NCI-H1417 (cell line): ENCODE measurements at places on chromosomes 11 and 22.

- no peak for DNase-seq
These were observed 791.1 kb downstream of the NTM start for GRCh38 chr11:132161403-132162078.

GRCh38 chr11:116275635-116276034 is 497.2 kb downstream of the BUD13 start:
- no peak for DNase-seq

GRCh38 chr22:36419177-36419911 is 31.6 kb upstream of the MYH9 start:
- DNase-seq = no peak

GRCh38 chr22:29014773-29015172 is 46.9 kb downstream of the C22orf31 start:
- DNase-seq = no peak

DNA sequence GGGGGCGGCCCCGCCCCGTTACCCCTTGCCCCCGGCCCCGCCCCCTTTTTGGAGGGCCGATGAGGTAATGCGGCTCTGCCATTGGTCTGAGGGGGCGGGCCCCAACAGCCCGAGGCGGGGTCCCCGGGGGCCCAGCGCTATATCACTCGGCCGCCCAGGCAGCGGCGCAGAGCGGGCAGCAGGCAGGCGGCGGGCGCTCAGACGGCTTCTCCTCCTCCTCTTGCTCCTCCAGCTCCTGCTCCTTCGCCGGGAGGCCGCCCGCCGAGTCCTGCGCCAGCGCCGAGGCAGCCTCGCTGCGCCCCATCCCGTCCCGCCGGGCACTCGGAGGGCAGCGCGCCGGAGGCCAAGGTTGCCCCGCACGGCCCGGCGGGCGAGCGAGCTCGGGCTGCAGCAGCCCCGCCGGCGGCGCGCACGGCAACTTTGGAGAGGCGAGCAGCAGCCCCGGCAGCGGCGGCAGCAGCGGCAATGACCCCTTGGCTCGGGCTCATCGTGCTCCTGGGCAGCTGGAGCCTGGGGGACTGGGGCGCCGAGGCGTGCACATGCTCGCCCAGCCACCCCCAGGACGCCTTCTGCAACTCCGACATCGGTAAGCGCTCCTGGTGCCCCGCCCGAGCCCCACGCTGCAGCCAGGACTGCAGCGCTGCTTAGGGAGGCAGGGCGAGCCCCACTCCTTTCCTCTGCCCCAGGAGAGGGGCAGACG is at the start of gene TIMP3:
TSS of gene TIMP3 (plus strand) at position 169 of the 700 bp plus-strand sequence. CDS start at position 466, 297 bp downstream.
- no peak for DNase-seq

GRCh38 chr11:109789901-109790300 is 303.3 kb upstream of the ZC3H12C start:
- no peak for DNase-seq

DNA sequence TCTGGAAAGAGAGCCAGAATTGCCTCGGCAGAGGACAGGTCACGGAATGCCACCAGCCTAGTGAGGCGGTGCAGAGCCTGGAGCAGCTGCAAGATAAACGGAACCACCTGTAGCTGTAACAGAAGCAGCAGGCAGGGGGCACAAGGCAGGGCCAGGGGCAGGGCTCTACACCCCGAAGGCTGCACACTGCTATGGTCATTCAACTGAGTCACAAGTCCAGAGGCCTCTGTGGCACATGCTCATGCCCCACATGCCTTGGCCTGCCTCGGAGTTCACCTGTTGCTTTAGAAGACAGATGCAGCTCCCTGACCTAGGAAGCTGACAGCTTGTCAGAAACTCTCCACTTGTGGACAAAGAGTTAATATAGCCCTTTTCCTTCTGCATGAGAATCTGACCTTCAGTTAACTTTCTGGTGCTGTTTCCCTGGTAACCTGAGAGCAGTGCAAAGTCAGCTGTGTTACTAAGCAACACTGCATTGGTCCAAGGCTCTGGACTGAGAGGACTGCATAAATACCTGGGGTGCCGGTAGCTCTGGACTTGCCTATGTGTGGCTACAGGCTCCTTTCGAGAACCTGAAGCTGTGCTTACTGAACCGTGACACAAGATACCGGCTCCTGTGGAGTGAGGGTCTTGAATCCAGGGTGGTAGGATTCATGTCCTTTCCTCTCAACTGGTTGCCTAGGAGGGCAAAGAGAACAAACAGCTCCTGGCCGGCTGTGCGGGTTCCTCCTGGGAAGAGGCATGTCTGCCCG is 10.5 kb downstream of the COMMD9 start:
- peak; percentile 66 for DNase-seq

DNA sequence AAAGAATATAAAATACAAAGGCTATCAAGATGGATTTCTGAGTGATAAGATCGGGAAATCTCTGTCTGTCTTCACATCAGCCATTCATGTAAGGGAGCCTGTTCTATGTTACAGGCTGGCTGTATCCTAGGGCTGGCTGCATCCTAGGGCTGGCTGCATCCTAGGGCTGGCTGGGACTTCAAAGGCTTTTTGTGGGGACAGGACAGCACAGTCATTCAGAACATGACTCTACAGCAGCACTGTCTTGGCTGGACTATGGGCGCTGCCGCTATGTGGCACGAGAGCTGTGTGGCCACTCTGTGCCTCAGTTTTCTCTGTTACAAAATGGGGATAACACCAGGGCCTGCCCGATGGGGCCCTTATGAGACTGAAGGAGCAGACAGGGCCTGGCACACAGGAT is 10.2 kb downstream of the ADAMTS8 start:
- DNase-seq = no peak

DNA sequence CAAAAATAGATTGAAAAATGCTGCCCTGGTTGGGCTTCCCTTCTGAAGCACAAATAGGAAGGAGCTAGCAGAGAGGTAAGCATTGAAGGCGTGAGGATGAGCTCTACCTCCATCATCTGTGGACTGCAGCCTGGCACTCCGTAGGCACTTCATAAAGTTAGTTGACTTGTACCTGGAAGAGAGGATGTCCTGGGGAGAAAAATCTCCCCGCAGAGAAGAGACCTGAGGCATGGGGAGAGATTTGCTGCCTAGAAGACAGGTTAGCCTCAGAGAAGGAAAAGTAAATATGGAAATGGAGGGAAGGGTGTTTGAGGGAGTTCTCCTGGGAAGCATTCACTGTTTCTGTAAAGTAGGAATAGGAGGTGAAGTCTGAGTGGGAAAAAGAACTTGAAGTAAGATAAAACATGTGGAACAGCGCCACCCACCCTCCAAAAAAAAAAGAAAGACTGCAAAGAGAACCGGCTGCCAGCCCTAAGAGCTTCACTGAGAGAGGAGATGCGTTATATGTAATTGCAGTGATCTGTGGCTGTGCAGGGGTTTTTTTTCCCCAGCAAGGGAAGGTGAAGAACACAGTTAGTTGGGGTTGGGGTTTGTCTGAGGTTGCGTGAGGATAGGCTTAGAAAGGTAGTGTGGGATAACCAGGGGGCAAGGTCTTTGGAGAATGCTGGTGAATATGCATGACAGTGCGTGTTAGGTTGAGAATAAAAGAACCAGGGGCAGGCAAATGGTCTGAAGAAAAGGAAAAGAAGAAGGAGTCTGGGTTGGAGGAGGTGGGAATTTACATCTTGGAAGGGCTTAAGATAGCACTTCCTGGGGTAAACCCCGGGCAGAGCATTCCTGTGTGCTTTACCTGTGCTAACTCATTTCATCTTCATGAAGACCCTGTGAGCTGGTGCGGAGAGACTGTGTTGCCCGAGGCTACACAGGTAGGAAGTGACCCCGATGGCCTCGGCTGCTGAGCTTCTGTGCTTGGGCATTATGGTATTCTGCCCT is 16.0 kb downstream of the TNRC6B start:
- no peak for DNase-seq

GRCh38 chr11:16778876-16779275 is 40.4 kb downstream of the C11orf58 start:
- no peak for DNase-seq

- DNase-seq = no peak
These were observed 29.6 kb downstream of the APIP start for GRCh38 chr11:34886609-34887008.

GRCh38 chr22:37237371-37238268 is 6.4 kb downstream of the RAC2 start:
- DNase-seq = no peak

DNA sequence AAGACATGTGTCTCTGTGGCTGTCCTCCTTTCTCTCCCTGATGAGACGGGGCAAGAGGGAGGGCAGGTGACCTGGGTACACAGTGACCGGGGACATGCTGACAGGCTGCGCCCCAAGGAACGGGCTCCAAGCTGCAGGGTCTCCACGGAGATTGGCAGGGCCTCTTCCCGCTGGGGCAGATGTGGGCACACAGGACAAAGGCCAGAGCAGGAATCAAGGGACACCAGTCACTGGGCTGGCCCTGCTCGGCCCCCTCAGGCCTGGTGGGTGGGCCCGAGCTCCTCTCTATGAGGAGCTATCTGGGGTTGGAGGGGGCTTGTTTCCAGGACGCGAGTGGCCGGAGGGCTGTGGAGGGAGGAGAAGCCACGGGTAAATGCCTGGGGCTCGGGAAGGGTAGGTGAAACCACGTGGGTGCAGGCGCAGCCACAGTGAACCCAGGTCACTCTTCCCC is 11.2 kb downstream of the PNPLA5 start:
- DNase-seq = no peak

GRCh38 chr11:68021167-68021787 is 9.2 kb upstream of the NDUFS8 start:
- no peak for DNase-seq

DNA sequence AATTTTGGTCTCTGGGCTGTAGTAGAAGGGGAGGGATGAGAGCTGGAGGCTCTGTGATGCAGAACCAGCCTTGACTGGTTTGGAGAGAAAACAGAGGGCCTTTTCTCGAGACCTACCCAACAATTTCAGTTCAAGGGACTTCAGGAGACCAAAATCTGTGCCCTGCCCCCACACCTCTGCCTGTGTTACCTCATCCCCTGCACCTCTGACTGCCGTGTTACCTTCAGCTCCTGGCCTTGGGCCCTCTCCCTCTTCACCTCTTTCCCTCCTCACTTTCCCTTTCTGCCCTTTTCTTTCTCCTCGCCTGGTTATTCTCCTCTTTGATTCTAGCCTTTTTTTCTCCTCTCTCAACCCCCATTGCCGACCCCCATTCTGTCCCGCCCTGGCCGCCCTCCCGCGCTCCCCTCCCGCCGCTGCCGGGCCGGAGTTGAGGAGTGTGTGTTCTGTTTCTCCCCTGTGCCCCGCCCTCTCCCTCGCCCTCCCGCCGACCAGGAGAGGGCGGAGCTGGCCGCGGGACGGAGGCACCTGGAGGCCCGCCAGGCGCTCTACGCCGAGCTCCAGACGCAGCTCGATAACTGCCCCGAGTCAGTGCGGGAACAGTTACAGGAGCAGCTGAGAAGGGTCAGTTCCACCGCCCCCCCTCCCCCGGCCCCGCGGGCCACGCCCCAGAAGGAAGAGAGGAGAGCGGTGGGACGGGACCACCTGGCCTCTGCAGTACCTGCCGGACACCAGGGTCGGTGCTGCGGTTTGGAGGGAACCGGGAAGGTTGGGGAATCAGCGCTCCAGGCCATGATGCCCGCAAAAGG is 27.2 kb downstream of the PHLDB1 start:
- DNase-seq = peak; percentile 88

GRCh38 chr22:41826430-41827383 is 6.2 kb upstream of the SREBF2 start:
- no peak for DNase-seq

DNA sequence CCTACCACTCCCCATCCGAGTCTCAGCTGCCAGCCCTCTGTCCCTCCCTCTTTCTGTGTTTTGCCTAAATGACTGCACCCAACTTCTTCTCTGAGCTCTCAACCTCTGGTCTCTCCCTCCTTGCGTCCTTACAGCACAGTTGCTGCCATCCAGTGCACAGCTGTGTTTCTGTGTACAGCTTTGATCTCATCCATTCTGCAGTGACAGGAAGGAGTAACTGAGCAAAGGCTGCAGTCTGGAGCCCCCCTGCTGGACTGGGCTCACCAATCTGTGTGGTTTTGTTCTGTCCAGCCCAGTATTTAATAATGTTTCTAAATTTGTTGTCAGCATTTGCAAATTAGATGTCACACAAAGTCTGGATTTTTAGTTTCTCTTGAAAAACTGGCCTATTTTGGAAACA is 43.8 kb downstream of the PRR5L start:
- no peak for DNase-seq

DNA sequence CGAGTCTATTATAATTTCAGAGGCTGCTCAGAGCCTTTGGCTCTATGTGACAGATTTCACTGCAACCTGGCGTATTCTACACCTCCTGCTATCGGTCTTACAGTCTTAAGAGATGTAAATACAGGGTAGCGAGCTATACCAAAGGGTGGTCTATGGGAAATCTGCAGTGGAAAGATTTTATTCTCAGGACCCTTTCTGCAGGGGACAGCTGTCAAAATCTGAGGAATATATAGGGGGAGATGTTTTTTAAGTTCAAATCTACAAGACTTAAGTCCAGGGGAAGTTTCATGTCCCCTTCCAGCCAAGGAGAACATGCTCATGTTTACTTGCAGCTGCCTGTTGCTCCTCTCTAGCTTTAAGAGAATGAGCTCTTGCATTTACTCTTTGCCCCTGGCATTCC is 62.7 kb downstream of the MICAL2 start:
- DNase-seq = no peak

GRCh38 chr11:86955111-86955360 is 159 bp downstream of the FZD4 start:
- no peak for DNase-seq

DNA sequence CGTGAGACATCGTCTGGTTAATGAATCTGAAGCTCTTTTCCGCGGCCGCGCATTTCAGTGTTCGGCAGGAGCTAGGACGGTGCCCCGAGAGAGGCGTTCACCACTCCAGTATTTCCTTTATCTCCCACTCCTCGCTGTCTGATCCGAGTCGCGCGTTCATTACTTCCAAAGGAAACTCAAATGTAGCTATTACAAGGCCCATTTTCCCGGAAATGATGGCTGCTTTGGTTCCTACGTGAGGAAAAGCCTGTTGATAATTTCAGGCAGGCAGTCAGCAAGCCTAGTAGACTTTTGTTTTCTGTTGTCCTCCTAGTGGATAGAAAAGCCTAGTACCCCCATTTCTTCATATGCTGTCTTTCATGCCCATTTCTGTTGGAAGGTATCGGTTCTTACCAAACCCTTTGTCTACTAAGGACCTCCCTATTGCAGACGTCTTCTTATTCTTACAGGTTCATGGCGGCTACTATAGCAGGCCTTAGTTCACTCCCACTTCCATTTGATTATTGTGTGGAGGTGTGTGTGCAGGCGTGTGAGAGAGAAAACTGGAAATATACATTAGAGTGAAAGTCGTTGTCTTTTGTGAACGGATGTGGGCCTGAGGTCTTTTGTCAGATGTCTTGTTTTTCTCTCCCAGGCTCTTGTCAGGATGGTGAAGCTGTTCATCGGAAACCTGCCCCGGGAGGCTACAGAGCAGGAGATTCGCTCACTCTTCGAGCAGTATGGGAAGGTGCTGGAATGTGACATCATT is 737 bp downstream of the RBM4 start:
- DNase-seq = peak; percentile 65

GRCh38 chr11:44904261-44905020 is 46.2 kb downstream of the TP53I11 start:
- DNase-seq = no peak

- DNase-seq = no peak
These were observed 802.3 kb upstream of the ARHGAP42 start for GRCh38 chr11:99884750-99885149.

- DNase-seq = no peak
These were observed 114.6 kb upstream of the GRK3 start for GRCh38 chr22:25449781-25450317.

GRCh38 chr11:46617972-46618314 is 590 bp downstream of the ATG13 start:
- no peak for DNase-seq

- peak; percentile 43 for DNase-seq
These were observed 12.5 kb upstream of the MRPL16 start for GRCh38 chr11:59822989-59823566.

GRCh38 chr11:8092587-8093424 is 11.8 kb downstream of the TUB start:
- DNase-seq = peak; percentile 71
